ENCODE measurements at places on chromosomes 7 and 10.
A peak's percentile ranks its signal among the peaks of the same experiment; 100 is the strongest.

DNA sequence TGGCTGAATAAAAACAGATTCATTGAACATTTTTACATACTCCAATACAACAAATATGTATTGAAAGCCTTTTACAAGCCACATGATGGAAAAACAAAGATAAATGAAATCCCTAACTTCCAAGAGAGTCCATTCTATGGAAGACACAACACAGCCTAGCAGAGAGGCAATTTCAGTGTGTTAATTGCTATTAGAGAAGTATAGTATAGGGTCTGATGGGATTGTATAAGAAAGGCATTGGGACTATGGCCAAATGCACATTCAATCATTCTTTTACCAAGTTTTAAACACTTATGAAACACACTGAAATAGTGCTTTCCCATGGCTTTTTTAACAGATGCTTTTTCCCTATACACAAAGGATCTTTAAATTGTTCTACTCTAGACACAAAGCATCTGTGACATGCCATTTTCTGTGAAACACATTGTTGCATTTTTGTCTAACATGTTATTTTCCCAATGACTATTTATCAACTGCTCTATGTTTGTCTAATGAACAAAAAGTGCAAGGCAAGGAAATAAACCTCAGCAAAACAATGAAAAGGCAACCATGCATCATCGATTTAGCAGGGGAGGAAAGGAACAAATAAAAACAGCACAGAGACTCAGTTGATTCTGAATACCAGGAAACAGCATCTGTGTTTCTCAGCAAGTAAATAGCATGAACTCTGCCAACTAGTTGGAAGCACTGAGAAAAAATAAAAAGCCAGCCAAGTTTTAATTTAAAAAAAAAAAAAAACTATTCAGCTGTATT is 42.4 kb upstream of the PHYHIPL start:
- DNase-seq: no peak

DNA sequence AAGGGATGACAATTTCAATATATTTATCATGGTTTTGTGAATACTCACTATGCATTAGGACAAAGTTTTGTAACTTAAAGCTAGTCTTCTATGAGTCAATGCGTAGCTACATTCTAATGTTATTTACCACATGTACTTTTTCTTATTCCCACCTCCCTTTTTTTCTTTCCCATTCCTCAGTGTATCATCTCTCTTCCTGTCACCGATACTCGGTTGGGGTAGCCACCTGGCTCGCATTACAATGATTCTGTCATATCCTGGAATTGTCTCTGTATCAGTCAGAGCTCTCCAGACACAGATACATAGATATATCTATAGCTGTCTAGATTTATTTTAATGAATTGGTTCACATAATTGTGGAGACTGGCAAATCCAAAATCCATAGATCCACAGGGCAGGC is 9.8 kb upstream of the RALA start:
- DNase-seq: peak; percentile 76

DNA sequence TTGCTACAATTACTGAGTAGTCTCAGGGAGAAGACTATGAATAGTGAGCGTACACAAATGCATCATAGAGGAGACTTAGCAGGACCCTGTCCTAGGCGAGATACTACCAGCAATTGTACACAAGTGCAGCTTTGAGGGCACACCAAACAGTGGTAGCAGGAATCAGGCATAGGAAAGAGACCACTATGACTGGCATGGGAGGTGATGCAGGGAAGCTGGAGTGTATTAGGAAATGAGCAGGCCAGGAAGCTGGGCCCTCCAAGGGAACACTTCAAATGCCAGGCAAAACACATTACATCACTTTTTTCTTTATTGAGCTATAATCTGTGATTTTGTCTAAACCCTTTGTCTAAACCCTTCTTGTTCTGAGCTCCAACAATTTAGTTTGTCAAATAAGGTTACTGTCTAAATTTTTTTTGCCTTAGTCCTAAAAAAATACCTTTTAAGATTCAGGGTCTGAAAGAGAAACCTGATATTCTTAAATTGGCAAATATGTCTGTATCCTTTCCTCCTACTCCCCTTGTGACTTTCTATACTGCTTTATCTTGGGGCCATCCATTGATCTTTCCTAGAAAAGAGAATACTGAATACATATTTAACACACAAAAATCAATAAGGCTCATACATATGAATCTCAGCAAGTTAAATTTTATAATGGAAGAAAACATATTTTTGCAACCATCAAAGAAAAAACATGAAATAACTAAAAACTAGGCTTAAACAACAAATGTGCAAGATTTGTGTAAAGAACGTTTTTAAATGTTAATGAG is 193.8 kb upstream of the PHYHIPL start:
- DNase-seq: no peak

- DNase-seq: no peak
Measured at GRCh38 chr7:8389593-8390261, 43.7 kb upstream of the NXPH1 start.

GRCh38 chr10:74047304-74047703 is 49.4 kb downstream of the VCL start:
- peak; percentile 94 for DNase-seq

- peak; percentile 19 for DNase-seq
Measured at GRCh38 chr10:35415505-35415904, 79.2 kb downstream of the CCNY start.

GRCh38 chr7:70997261-70997660 is 134.7 kb upstream of the GALNT17 start:
- DNase-seq: no peak

DNA sequence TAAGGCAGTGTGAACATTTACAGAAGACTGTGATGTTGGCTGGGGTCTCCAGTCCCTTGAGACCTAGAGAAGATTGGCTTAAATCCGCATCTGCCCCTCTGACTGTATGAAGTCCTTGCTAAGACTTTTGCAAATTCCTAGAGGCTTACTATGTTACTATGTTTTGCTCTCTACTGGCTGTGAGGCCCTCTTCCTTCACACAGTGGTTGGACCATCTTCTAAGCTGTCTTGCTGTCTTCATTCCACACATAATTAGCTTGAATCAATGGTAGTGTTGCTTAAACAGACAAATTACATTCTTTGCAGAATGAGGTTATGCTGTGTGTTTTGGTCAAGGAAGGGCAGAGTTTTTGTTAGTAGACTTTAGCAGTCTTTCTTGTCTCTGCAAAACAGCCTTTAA is 658.0 kb downstream of the TYW1 start:
- DNase-seq: no peak

DNA sequence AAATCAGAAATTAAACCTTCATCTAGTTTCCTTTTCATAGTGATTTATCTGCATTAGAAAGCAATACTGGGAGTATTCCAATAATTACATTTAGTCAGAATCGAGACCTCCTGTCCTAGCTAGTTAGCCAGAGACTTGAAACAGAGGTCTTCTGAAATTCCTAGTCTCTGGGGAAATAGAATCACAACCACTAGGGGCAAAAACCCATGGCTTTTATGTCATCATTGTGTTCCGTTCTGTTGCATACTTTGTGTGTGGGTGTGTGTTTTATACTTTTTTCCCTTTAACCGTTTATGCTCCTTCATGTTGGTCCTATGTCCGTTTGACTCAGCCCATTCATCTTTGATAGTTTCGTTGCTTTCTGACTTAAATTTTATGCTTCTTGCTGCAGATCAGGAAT is 79.8 kb downstream of the RALA start:
- DNase-seq: peak; percentile 27

- no peak for DNase-seq
Measured at GRCh38 chr7:110719741-110720140, 371.2 kb upstream of the LRRN3 start.

GRCh38 chr7:10657201-10657600 is 316.5 kb upstream of the PHF14 start:
- no peak for DNase-seq

- no peak for DNase-seq
Measured at GRCh38 chr7:36755484-36755883, 31.2 kb upstream of the AOAH start.

DNA sequence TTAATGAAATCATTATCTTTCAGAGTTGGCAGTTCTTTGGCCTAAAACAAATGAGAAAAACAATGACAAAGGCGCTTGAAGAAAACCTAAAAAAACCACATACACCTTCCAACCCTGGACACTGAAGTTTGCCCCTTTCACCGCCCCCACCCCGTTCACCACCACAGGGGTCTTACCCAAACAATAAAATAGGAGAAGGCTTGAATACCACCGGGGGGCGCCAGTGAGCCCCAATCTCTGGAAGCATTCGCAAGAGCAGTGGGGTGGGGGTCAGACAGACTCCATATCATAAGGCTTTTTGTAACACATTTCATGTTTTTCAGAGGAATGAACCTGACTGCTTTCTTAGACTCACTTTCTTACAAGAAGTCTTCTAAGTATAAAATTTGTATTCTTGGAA is 163.6 kb downstream of the PIP4K2A start:
- peak; percentile 4 for DNase-seq

DNA sequence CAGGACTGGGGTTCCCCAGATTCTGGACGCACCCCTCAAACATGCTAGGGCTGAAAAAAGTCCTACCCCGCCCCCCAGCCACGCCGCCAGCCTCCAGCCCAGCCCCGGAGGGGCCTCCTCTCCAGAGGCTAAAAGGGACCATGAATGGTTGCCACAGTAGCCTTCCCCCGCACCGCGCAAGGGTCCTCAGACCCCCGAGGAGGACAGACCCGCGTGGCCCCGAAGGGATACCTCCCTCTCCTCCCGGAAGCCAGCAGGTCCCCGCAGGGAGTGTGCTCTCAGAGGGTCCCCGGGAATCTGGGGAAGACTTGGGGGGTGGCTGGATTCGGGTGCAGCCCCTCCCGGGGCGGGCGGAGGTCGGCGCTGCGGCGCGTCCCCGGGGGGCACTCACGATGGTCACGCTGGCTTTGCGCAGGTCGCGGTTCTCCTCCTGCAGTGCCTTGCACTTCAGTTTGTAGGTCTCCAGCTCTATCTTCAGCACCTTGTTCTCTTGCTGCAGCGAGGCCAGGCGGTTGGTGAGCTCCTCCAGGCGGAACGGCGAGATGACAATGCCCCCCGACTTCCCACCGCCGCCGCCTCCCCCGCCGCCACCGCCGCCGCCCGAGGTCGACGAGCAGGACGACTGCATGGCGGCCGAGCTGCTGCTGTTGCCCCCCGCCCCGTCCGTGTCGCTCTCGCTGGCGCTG is 482 bp downstream of the CCDC6 start:
- DNase-seq: no peak

DNA sequence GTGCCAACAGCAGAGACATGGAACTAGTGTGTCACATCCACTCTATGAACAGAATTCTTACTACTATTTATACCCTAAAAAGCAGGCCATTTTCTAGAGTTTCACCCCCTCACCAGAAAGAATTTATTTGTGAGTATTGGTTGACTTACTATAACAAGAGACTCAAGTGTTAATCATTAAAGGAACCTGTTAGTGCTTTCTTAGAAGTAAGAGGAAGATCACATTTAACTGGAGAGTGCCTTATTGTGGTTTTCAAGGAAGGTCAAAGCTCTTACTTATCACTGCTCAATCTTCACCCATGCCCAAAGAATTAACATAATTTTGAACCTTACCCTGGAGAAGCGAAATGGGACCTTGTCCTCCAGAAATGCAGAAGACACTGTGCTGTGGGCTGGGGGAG is 169.3 kb upstream of the PRSS1 start:
- no peak for DNase-seq

DNA sequence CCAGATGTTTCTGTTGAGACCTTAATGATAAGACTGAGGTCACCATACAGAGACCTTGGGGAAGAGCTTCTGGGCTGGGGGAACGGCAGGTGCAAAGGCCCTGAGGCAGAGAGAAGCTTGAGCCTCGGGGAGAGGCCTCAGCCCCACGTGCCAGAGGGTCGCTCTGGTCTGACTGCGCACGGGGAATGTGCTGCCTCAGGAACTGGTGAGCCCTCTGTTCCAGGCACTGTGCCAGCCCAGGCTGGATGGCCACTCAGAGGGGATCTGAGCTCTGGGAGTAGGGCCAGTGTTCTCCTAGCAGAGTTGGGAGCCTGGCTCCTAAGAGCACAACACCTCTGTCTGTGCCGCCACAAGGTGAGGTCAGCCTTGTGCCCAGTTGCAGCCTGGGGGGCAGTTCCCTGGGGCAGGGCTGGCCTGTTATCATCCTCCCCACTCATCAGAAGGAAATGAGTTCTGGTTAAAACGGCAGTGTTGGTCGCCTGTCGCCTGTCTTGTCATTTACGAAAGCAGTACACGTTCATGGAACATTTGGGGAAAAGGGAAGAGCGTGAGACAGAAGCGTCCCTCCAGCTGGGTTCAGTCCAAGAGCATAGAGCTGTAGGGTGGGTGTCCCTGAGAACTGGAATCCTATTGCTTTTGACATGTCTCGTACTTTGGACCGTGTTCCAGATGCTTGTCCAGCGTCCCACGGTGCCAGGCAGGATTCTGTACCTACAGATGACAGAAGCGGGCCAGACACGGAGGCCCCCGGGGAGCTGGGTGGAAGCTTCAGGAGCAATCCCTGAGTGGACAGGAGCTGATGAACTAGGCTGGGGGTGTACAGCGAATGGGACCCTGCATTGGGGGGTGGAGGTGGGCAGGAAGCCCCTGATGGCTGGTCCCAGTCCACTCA is 4.3 kb downstream of the TTYH3 start:
- DNase-seq: no peak

- DNase-seq: peak; percentile 68
Measured at GRCh38 chr7:26153823-26154783, 2.1 kb downstream of the NFE2L3 start.

GRCh38 chr10:71218046-71218650 is 5.8 kb downstream of the UNC5B start:
- DNase-seq: peak; percentile 74

- no peak for DNase-seq
Measured at GRCh38 chr7:4959306-4959705, 319 bp upstream of the MMD2 start.

DNA sequence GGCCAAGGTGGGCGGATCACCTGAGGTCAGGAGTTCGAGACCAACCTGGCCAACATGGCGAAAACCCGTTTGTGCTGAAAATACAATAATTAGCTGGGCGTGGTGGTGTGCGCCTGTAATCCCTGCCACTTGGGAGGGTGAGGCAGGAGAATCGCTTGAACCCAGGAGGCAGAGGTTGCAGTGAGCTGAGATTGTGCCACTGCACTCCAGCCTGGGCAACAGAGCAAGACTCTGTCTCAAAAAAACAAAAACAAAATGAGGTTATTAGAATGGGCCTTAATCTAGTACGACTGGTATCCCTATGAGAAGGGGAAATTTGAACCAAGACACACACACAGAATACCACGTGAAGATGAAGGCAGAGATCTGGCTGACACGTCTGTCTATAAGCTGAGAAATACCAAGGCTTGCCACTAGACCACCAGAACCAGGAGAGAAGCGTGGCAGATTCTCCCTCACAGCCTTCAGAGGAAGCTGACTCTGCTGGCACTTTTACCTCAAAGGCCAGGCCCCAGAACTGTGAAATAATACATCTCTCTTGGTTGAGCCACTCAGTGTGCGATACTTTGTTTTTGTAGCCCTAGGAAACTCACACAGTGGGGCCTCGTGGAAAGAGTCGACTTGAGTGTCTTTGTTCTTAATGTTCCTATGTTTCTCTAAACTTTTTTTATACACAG is 59.6 kb downstream of the TMEM209 start:
- no peak for DNase-seq

- DNase-seq: no peak
Measured at GRCh38 chr10:71878327-71879034, 27.4 kb upstream of the PSAP start.

- DNase-seq: no peak
Measured at GRCh38 chr7:141295367-141295895, 221.6 kb downstream of the TMEM178B start.

- no peak for DNase-seq
Measured at GRCh38 chr7:142608630-142609428, 140.4 kb upstream of the PRSS1 start.

- peak; percentile 82 for DNase-seq
Measured at GRCh38 chr10:88386821-88387773, 196.0 kb downstream of the RNLS start.

GRCh38 chr10:110192552-110192951 is 14.9 kb upstream of the MXI1 start:
- DNase-seq: no peak

- no peak for DNase-seq
Measured at GRCh38 chr7:37393476-37393875, 55.2 kb downstream of the ELMO1 start.
